ENCODE measurements at places on chromosomes 7 and 10.

DNA sequence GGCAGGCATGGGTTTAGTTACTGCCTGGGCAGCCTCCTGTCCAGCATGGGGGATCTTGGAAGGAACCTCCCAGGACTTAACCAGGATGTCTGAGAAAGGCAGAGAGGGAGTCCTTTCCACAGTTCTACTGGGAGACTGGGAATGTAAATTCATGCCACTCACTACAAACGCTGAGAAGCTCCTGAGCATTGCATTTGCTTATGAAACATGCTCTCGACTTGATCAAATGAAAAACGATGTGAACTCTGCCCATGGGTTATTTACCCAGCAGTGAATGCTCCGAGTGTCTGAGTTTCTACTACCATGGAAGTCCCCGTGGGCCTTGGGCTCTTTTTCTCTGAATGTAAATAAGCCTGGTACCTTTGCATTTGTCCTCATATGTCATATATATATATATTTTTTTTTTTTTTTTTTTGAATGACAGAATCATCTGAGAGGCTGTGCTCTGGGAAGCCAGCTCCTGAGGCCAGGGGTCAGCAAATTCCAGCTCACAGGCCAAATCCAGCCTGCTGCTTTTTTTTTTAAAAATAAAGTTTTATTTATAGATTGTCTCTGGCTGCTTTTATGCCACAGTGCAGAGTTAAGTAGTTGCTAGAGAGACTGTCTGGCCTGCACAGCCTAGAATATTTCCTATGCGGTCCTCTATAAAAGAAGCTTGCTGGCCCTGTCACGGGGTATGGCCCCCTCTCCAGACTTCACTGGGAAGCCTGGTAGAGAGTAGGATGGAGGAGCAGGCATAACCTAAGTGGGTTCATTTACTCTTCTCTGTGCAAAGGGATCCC is 21.4 kb upstream of the RAPGEF5 start:
- DNase-seq = no peak

GRCh38 chr10:63106111-63106755 is 26.9 kb upstream of the NRBF2 start:
- DNase-seq = peak; percentile 25

- no peak for DNase-seq
Measured at GRCh38 chr7:123867225-123867624, 22.3 kb downstream of the HYAL4 start.

- no peak for DNase-seq
Measured at GRCh38 chr7:132536654-132537395, 39.4 kb downstream of the PLXNA4 start.

DNA sequence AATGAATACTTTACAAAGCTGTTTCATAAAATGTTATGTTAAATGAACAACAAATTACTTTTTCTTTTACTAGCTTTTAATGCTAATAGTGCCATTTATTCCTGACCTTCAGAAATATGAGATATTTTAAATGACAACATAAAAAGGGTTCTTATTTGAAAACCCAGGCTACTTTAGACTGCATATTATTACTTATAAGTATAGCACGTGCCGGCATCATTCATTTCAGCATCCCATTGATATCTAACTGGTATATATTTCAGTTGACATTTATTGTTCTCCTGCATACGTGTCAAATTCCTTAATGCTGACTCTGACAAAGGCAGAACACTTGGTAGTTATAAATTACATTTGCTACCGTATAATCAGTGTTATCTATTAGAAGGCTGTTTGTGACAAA is 35.3 kb downstream of the PNLIPRP2 start:
- DNase-seq = no peak

- DNase-seq = no peak
Measured at GRCh38 chr7:84389242-84389641, 194.7 kb upstream of the SEMA3A start.

- no peak for DNase-seq
Measured at GRCh38 chr7:138477081-138477578, 17.1 kb downstream of the TRIM24 start.

DNA sequence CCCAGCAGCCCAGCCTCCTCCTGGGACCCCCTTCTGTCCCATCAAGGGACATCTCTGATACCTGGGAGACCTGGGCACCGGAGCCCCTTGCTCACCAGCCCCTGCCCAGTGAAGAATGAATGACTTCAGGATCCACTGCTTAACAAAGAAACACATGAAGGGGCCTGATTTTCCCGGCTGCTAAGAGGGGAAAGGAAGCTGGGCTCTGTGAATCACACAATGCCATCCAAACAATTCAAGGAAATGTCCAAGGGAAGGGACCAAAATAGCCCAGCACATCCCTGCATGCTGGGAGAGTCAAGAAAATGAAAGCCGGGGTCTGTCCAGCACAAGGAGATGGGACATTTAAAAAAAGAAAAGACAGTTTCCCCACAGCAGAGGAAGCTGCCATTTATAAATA is 128.7 kb upstream of the JCAD start:
- DNase-seq = no peak

DNA sequence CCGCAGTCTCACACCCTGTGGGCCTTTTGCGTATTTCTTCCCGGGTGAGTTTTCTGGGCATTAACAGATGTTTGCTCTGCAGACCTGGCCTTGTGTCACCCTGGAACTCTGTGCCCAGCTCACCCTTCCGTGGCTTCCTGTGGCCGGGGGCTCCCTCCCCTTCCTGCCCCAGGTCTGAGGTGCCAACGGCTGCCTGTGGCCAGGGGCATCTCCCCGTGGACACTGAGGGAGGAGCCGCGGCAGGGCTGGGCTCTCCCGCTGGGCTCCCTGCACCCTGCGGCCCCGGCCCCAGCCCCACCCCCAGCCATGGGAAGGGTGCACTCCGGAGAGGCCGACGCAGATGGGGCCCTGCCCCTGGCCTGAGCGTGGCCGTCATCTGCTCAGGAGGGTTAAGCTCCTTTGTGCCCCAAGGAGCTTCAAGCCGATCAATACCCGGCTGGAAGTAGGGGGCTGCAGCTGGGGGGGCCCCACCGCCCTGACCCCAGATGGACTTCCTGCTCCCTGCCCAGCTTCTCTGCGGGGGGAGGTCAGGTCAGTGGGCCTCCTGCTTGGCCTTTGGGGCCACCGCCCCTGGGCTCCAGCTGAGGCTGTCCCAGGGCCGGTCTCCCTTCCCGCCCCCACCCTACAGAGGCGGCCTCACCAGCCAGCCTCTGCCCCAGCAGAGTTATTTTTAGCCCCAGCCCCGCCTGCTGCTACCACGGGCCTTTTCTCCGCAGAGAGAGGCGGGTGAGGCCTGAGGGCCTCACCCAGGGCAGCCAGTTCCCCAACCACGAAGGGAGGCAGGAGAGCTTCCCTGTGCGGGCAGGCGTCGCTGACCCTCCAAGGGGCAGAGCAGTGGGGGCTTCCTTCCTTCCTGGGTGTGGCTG is 24.2 kb downstream of the PWWP2B start:
- no peak for DNase-seq

GRCh38 chr10:128945398-128945797 is 521.6 kb upstream of the MGMT start:
- DNase-seq = no peak

- no peak for DNase-seq
Measured at GRCh38 chr7:97731736-97732564, at the start of gene TAC1. Gene TAC1, plus strand, starts transcription at chr7:97732086. Its CDS starts 527 bp downstream, at chr7:97732613.

DNA sequence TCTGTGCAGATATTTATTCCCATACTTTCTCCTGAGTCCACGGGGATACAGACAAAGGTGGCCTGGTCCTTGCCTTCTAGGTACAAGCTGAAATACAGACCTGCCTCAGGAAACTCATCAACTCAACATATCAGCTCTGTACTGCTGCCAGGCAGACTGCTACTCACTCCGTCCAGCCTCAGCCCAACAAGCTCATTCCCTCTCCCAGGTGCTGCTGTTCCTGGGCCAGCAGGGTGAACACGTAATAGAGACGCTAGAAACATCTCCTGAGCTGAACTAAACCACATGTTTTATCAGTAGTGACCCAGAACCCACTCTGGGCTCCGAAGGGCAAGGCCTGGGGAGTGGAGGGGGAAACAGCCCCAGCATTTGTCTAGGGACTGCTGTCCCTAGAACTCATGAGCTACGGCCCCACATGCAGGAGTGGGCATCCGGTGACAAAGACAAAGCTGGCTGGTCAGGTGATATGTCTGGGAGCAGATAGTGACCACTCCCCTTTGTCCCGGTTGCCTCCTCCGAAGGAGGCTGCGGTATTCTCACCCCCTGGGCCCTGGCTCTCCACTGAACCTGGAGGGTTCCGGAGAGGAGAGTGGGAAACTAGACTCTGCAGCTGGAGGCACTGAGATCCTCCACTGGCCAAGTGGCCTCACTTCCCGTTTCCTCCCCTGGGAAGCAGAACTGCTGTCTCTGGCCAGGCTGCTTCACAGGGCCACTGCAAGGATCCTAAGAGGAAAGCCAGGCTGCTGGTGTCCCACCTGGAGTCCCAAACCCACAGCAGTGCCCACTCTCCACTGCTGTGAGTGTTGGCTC is 116.1 kb downstream of the FAM53B start:
- no peak for DNase-seq

- no peak for DNase-seq
Measured at GRCh38 chr7:147937428-147937827, 653.1 kb upstream of the C7orf33 start.

- DNase-seq = no peak
Measured at GRCh38 chr7:125459038-125459437, 529.4 kb upstream of the POT1 start.

DNA sequence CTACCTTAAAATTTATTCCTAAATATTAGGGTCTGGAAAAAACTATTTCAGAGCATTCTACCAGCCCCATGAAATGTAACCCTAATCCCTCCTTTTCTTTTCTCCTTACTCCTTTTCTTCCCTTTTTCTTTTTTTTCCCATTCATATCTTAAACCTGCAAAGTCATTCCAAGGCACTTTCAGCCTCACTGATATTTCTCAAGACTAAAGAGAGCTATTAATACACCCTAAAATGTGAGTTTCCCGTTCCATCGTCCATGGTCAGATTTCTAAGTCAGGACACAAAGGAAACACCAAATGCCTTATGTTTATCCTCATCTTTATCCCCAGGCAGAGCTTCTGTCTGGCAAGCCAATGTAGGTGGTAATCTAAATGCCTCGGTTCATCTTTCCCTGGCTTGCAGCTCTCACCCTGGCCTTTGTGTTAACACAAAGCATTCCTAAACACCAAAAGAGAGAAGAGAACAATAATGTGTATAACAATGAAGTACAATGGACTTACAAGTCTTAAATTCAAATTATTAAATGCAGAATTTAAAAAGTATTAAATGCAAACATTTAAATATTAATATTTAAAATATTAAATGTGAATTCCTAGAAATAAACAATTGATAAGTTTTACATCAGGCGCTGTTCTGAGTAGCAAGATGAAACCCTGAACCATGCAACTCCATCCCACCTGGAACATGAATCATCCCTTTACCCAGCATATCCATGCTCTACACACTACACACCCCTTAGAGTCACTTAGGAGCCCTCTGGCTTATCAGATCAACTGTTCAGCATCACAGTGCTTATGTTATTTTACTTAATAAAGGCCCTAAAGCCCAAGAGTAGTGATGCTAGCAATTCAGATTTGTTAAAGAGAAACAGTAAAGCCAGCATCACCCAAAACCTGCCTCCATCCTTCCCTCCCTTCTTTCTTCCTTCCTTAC is 26.8 kb downstream of the MICU1 start:
- no peak for DNase-seq

GRCh38 chr7:85215098-85215497 is 28.2 kb upstream of the SEMA3D start:
- no peak for DNase-seq

- no peak for DNase-seq
Measured at GRCh38 chr7:139648941-139649425, 125.5 kb downstream of the CLEC2L start.

GRCh38 chr7:80907141-80907601 is 11.7 kb downstream of the SEMA3C start:
- no peak for DNase-seq

DNA sequence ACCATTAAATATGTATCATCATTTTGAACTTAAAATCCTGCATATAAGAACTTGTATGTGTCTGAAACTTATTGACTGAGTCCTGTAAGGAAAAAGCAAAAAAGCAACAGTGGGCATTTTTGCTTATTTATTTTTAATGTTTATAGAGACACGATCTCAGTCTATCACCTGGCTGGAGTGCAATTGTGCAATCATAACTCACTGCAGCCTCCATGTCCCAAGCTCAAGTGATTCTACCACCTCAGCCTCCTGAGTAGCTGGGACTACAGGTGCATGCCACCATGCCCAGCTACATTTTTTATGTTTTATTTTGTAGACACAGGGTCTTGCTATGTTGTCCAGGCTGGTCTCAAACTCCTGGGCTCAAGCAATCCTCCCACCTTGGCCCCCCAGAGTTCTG is 32.2 kb downstream of the MYL10 start:
- no peak for DNase-seq

DNA sequence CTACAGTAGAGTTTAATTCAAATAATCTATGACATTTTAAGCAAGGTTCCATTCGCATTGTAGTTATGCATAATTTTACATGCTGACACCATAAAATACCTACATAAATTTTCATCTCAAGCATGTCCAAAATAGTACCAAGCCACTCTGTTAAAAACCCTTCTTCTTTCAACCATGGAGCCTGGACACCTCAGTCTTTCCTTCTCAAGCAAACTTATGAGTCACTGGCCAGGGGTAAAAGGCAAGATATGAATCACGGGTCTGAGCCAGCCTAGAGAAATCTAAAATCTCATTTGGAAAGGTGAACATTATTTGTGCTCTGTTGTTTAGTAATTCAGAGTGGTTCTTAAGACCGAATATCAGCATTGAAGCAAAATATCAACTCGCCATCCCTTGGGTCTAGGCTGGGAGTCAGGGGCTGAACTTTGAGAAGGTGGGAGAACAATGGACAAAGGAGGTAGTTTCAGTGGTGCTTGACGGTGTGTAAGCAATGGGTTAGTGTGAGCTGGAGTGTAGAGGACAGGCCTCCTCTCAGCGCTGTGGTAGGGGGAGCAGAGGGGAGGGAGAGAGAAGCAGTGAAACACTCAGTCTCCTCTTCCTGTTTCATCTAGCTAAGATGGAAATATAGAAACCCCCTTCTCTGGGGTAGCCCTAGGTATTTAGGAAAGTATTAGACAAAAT is 19.1 kb upstream of the GPAM start:
- DNase-seq = no peak

DNA sequence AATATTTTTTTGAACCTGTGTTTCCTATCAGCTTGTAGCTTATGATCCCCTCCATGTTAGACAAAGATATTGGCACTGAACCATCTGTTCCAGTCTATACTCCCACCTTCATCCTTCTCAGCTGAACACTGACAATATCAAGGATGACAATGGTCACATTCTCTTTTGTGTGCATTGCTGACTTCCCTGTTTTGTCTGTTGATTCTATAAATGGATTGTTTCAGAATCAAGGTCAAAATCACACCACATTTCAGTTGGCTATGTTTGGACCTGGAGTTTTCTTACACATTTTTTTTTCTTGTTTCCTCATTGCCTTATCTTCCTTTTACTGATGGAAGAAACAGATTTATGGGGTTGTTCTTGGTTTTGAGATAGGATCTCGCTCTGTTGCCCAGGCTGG is 11.3 kb upstream of the SMURF1 start:
- no peak for DNase-seq

- DNase-seq = no peak
Measured at GRCh38 chr10:108836362-108836761, 1086.9 kb downstream of the XPNPEP1 start.

GRCh38 chr10:57664815-57665214 is 602.9 kb downstream of the IPMK start:
- no peak for DNase-seq

GRCh38 chr10:43211431-43212042 is 55.3 kb downstream of the RASGEF1A start:
- DNase-seq = no peak

GRCh38 chr10:108104551-108105156 is 940.1 kb upstream of the SORCS1 start:
- no peak for DNase-seq

GRCh38 chr7:1535701-1536454 is 5.4 kb downstream of the MAFK start:
- no peak for DNase-seq

Data from COR-L47 (cell line).